Stimulated activated naive B cell treated with anti-CD40 and anti-IgM and Interleukin-4, amounts not matched to agents 10 μg/mL and 1 μg/mL and 100 μg/mL, for 72 hours (primary cell): ENCODE measurements at places on chromosomes 5 and 9.

DNA sequence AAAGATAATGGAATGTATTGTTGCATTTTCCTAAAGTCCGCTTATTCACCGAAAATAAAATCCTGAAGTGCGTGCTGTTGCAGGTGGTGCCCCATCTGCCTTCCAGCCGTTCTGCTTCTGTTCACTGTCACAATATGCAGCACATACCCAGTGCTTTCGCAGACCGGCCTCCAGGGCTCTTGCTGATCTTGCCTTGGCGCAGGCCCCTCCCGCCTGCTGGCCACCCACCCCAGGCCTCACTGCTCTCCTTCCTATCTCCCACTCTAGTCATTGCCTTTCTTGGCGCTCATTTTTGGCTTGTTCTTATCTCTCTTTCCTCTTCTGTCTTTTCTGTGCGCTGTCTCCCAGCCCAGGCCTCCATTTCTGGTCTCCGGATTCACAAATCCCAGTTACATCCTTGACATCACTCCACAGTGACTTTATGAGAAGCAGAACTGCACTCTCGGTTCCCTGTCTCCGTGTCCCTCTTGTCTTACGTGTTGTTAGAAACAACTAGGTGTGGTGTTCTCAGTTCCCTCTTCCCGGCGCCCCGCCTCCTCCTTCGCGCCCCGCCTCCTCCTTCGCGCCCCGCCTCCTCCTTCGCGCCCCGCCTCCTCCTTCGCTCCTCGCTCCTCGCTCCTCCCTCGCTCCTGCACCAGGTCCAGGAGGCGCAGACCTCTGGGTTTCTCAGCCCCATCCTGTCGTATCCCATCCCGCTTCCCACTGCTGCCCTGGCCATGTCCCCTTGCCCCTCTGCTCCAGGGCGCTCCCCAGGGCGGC, 201.7 kb upstream of the OTULINL start:
- no peak for DNase-seq

- no peak for DNase-seq
Measured at GRCh38 chr9:115604831-115605483, 487.0 kb upstream of the TNC start.

- DNase-seq: no peak
Measured at GRCh38 chr9:114998326-114998725, 67.9 kb upstream of the TNFSF8 start.

DNA sequence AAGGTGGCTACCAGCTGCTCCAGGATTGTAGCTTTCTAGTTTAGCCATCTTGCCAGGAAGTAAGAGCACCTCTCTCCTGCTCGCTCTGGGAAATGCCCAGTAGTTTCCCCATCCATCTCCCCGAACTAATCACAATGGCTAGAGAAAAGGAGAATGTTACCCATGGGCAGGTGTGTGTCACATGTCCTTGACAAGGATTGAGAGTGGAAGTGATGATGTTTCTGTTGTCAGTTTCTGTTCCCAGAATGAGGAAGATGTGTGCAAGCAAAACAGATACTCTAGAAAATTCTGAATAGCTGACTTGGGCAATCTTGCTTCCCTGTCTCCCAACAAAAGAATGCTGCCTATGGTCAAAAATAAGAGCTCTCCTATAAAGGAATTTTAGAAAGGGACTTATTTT, 429.5 kb downstream of the EBF1 start:
- DNase-seq: no peak

- DNase-seq: no peak
Measured at GRCh38 chr9:116365056-116365471, 211.5 kb downstream of the PAPPA start.

DNA sequence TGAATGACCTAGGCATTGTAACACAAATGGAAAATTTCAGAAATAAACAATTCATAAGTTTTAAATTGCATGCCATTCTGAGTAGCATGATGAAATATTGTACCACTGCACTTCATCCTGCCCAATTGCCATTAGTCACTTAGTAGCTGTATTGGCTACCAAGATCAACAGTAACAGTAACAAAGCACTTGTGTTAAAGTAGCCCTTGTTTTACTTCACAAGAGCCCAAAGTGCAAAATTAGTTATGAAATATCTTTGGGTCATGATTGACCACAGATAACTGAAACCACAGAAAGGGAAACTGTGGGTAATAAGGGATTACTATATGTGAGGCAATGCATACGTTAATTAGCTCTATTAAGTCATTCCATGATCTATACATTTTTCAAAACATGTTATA, 33.3 kb upstream of the RORB start:
- no peak for DNase-seq

- no peak for DNase-seq
Measured at GRCh38 chr5:93246090-93246855, 334.7 kb downstream of the NR2F1-AS1 start.

- no peak for DNase-seq
Measured at GRCh38 chr5:172903790-172904189, 55.4 kb upstream of the RPL26L1 start.

DNA sequence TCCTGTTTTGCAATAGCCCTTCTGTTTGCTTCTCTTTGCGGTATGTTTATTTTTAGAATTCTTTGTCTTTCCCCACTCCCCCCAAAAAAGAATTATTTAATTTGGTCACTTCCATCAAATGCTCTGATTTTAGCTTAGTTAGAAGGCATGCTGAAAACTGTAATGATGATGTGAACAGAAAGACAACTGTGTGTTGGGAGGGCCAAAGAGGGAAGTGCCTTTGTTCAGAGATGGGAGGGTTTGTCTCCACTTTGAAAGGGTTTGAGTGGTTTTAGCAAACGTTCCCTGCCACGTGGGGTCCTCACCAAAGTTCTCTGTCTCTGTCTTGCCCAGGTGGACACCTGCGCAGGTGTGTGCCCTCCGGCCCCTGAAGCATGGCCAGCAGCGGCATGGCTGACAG, 41.9 kb downstream of the SYK start:
- no peak for DNase-seq

- no peak for DNase-seq
Measured at GRCh38 chr9:81627481-81627880, 61.9 kb downstream of the TLE1 start.

DNA sequence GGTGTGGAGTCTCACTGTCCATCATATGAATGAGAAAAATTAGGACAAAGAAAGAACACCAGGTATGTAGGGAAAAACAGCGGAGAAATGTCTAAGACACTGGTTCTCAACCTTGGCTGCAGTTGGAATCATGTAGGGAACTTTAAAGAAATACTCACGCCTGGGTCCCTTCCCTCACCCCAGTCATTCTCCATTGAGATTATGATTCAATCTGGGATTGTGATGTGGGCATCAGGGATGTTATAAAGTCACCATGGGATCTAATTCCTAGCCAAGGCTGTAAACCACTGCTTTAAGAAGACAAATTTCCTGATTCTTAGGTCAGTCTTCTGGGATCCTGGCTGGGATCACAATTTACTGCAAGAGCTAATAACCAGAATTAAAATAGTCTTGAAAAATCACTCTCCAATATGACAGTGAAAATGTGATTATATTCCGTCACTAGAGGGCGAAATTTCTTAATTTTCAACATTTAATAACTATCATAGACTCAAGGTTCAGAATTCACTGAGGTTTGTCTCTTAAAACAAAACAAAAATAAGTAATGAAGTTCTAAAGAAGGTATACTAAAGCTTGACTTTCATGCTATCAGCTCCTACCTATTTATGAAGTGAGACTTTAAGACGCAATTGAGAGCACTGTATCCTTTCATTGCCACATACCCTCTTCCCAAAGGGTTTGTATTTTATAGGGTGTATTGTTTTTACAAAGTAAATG, 60.5 kb downstream of the GLDC start:
- no peak for DNase-seq

- peak; percentile 98 for DNase-seq
Measured at GRCh38 chr5:140564196-140565023, at the start of the genes APBB3 and SLC35A4. TSS of gene APBB3 (minus strand) at chr5:140564598. CDS start at chr5:140564245, 353 bp downstream. TSS of gene SLC35A4 (plus strand) at chr5:140564828. CDS start at chr5:140567170, 2,342 bp downstream.
